ENCODE measurements at places on chromosomes 4 and X. TPM values are rescaled to one million over a fixed set of nuclear protein-coding genes. Genes with fewer than 3 reads are reported as not detected.

TMPRSS11E gene
- 2.3 TPM for total RNA-seq

TGIF2LX gene
- not detected for total RNA-seq

MAB21L2 gene
- not detected for total RNA-seq

PPM1K gene
- total RNA-seq, result 10.2 TPM

SHISA3 gene
- 1.7 TPM for total RNA-seq

BEX1 gene
- total RNA-seq, result 51.7 TPM

P2RY4 gene
- not detected for total RNA-seq

ANXA5 gene
- 234 TPM for total RNA-seq

CFAP97 gene
- total RNA-seq, result 36.1 TPM

VGLL1 gene
- total RNA-seq, result not detected

GRCh38 chrX:48025561-48025960 is 18.8 kb downstream of the SPACA5 start:
- peak; percentile 48 for DNase-seq

DNA sequence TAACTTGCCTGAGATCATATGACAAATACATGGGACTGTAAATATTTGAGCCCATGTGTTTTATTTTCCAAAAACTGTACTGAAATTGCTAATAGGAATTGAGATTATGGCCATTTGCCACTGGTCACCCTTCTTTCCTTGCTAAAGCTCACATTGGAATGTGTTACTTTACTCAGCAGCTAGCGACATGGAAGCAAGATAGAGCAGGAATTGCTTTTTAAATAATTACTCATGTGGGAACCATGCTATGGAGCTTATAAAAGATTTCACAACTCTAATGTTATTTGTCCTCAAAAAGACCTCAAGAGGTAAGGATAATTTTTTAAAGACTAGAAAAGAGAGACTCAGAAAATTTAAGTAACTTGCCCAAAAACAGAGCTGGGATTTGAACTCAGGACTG is 48.8 kb upstream of the AFAP1 start:
- DNase-seq, result no peak

- no peak for DNase-seq
These were observed 32.3 kb downstream of the USP53 start for GRCh38 chr4:119244832-119245231.

DNA sequence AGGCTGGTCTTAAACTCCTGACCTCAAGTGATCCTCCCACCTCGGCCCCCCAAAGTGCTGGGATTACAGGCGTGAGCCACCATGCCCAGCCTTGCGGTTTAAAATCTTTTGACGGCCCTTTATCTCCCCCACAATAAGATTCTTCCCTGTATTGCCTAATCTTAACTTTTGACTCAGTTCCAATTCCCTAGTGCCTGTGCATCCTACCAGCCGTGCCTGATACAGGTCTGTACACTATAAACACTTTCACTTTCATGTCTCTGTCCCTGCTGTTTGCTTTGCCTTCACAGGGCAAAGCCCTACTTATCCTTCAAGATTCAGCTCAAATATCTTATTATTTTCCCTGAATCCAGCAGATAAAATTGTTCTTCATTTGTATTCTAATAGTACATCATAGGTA is 74.6 kb downstream of the WDR44 start:
- no peak for DNase-seq

DNA sequence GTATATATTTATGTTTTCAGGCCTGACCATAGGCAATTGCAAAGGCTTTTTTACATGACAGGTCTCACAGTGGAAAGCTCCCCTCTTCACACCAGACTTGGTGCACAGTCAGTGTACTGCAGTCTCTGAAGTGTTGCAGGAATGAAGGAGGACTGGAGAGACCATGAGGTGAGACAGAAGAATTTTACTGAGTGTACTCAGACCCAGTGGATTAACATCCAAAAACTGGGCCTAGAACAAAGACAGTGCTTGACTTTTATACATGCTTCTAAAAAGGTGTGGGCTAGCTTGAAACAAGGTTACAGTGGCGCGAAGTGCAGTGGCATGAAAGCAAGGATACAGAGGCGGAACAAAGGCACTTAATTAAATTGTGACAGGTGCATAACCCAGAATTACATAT is 822.9 kb downstream of the RAPGEF2 start:
- no peak for DNase-seq

DNA sequence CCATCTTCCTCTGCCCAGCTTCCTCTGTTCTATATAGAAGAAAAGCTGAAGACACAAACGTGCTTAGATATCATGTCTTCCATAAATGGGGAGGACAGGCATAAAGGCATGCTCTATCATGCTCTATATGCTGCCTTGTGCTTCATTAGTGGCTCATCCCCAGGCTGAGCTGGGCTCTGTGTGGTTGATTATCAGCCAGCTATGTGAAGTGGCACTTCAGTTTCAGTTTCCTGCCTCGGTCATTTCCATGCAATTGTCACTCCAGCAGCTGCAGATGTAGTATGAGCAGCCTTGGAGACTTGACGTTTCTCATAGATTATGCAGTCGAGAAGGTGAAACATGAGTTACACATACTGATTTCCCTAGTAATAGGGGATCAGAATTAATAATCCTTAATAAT is 106.2 kb downstream of the SYTL5 start:
- no peak for DNase-seq

GRCh38 chr4:22537864-22538263 is 22.0 kb upstream of the ADGRA3 start:
- no peak for DNase-seq

- DNase-seq, result no peak
These were observed 326.4 kb downstream of the PPP3CA start for GRCh38 chr4:101020956-101021355.

DNA sequence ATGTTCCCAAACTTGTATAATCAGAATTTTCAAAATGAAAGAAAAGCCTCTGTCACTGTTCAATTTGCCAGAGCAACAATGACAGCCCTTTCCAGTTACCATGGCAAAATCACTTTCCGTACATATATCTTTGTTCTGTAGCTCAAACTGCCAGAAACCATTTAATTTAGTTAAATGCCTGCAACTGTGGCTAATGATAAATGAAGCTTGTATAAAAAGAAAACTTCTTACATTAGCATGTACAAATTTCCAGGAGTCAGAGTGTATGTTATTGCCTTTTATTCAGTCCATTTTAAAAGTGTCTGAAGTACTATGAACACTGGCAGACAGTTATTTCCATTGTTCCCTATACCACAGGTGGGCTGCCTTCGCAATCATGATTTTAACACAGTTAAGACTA is 30.3 kb downstream of the ARAP2 start:
- no peak for DNase-seq

DNA sequence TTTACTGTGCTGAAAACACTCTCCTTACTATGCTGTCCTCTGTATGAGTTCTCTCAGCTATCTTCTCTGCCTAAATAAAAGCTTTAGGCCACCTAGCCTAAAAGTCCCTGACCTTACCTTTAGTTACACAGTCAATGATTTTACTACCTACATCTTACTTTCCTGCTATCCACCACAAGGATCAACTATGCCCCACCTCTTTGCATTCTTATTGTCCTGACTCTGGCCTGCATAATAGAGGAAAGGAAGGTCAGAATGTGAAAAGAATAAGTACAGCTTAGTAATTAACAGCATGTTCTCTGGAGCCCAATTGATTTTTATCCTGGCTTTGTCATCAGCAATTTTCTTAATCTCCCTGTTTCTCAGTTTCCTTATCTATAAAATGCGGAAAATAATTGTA is 1257.8 kb downstream of the RPA4 start:
- DNase-seq, result no peak

DNA sequence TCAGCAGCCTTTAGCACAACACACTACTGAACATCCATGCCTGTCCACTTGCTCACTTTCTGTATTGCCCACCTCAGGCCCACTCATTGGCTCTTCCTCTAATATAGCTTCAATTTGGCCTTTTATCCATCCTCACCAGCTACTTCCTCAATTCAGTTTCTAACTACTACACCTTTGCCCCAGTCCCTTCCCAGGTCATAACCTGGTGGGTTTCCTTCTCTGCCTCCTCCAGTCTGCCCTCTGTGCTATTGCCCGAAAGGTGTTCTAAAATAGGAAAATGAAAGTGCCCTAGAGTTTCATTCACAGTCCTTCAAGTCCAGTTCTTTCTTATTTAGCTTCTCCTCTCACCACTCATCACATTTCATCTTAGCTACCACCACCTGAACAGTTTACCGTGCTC is 23.1 kb downstream of the MOSPD2 start:
- no peak for DNase-seq
